NCI-H1092 treated with DMSO at 0.1 percent for 48 hours (cell line): ENCODE measurements at places on chromosomes 4 and X.

DNA sequence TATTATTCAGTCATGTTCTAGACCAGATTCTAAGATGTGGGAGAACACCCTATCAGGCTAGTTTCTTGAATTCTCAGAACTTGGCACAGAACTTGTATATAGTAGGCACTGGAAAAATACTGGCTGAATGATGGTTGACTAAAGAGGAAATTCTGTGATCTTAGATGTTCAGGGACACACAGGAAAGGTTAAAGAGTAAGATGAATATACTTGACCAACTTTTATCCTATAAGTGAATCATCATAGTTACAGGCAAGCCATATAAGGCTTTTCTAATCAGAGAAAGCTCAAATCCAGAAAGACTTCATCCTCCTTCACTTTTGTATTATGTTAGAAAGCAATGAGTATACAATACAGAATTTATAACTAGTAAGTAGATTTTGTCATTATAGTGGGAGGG lies 53.8 kb downstream of the SEPTIN11 start:
- DNase-seq = no peak

DNA sequence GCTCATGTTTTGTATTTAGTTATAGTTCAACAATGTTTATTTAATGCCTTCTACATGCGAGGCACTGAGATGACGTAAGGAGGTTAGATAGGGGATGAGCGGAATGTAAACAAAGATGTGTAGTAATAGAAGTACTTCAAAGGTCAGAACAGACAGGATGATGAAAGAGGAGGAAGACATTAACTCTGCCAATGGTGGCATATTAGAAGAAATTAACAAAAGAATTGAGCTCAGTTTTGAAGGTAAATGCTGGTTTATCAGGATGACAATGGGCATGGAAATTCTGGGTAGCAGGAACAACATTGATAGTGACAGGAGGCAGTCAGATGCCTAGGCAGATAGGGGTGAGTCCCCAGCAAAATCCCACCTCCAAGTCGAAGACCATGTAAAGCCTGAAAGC lies 62.3 kb upstream of the PGRMC2 start:
- DNase-seq = no peak

GRCh38 chrX:5683996-5684395 lies 544.7 kb downstream of the NLGN4X start:
- DNase-seq = no peak

GRCh38 chr4:101596781-101597552 lies 193.6 kb upstream of the BANK1 start:
- no peak for DNase-seq

DNA sequence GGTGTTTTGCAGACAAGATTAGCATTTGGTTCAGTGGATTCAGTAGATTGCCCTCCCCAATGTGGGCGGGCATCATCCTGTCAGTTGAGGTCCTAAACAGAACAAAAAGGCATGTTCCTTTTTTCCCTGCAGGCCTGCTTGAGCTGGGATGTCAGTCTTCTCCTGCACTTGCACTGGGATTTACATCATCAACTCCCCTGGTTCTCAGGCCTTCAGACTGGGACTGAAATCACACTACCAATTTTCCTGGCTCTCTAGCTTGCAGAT lies 278.9 kb upstream of the FTHL17 start:
- no peak for DNase-seq

DNA sequence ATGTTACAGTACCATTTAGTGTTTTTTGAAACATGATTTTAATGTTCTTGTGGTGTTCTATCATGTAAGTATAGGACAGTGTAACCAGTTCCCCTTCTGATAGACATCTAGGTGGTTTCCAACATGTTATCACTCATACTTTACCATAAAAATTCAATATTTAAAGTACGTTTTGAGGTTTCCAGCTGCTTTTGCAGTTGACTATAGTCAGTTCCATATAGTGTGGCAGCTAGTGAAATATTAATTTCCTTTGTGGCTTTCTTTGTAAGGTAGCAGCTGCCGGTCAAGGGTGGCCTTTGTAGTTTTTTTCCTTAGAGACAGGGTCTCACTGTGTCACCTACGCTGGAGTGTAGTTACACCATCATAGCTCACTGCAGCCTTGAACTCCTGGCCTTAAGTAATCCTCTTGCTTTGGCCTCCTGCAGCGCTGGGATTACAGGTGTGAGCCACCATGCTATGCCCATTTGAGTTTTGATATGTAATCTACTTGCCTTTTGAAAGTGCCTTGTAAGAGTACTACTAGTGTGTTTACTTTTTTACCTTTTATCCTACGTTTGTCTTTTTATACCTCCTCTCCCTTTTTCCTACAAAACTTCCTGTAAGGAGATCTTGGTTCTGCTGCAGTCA lies 63.0 kb downstream of the ARHGAP10 start:
- DNase-seq = no peak

DNA sequence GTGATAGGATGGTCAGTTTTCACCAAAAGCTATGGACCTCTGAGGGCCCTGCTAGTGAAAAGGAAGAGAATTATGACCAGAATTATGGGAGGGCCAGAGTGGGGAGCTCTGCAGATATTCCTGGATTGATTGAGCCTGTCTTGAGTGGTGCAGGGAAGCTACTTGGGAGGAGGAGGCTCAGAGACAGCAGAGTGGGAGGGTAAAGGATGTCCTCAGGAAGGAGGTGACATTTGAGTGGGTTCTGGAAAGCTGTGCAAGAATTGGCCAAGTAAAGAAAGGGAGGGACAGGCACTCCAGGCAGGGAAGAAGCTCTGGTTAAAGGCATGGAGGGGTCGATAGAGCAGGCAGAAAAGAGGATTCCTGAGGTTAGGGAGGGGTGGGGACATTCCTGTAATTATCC lies 24.1 kb downstream of the RNF4 start:
- DNase-seq = no peak

DNA sequence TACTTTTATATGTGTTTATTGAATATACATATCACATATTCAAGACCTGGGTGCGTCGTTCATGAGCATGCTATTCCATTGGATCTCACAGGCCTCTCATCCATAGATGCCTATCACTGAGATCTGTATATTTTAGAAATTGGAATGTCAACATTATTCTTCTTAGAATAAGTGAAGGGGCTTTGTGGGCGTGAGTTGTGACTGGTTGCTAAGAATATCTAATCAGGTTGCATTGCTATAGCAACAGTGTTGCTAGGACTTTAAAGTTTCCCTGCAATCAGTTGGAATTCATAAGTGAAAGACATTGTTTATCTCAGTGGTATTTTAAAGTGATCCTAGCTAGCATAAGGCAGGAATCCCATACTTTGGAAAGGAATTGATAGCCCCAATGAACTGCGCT lies 36.7 kb upstream of the ANK2 start:
- no peak for DNase-seq

DNA sequence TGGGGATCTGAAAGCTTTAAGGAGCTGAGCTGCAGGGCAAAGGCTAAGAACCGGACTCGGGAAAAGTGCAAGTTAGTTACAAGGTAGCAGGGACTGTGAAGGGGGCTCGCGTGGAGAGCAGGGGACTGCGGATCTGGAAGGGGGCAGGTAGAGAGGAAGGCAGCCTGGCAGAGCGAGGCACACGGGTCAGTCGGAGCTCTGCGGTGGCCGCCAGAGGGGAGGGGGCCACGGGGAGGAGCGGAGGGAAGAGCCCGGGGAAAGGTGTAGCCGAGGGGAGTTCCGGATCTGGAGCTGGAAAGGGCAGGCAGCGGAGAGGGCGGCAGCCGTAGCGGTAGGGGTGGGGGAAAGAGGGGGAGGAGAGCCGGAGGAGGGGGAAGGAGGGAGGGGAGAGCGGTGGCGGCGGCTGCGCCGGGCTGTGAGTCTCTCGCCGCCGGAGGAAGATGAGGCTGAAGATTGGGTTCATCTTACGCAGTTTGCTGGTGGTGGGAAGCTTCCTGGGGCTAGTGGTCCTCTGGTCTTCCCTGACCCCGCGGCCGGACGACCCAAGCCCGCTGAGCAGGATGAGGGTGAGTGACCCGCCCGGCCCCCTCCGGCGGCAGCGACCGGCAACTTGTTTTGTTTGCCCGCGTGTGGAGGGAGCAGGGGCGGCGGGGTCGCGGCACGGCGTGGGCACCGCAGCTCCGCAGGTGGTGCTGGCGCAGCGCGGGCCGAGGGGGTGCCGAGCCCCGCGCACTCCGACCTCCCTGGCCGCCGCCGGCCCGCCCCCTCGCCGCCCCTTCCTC lies at the start of gene GALNT7:
TSS of gene GALNT7 (plus strand) at position 416 of the 782 bp plus-strand sequence. CDS start at position 441, 25 bp downstream.
- DNase-seq = peak; percentile 86

- DNase-seq = peak; percentile 73
Measured at GRCh38 chr4:22515145-22515887, 550 bp downstream of the ADGRA3 start.

DNA sequence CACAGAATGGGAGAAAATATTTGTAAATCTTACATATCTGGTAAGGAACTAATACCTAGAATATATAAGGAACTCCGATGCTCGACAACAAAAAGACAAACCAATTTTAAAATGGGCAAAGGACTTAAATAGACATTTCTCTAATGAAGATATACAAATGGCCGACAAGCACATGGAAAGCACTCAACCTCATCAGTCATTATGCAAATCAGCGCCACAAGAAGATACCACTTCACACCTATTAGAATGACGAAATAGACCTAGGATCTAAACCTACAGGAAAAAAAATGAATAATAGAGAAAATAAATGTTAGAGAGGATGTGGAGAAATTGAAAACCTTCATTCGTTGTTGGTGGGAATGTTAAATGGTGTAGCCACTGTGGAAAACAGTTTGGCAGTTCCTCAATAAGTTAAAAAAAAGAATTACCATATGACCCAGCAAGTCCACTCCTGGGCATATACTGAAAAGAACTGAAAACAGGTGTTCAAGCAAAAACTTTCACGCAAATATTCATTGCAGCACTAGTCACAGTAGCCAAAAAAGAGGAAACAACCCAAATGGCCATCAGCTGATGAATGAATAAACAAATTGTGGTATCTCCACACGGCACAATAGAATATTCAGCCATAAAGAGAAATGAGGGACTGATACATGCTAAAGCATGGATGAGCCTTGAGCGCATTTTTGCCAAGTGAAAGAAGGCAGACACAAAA lies 57.3 kb upstream of the WDR19 start:
- no peak for DNase-seq

DNA sequence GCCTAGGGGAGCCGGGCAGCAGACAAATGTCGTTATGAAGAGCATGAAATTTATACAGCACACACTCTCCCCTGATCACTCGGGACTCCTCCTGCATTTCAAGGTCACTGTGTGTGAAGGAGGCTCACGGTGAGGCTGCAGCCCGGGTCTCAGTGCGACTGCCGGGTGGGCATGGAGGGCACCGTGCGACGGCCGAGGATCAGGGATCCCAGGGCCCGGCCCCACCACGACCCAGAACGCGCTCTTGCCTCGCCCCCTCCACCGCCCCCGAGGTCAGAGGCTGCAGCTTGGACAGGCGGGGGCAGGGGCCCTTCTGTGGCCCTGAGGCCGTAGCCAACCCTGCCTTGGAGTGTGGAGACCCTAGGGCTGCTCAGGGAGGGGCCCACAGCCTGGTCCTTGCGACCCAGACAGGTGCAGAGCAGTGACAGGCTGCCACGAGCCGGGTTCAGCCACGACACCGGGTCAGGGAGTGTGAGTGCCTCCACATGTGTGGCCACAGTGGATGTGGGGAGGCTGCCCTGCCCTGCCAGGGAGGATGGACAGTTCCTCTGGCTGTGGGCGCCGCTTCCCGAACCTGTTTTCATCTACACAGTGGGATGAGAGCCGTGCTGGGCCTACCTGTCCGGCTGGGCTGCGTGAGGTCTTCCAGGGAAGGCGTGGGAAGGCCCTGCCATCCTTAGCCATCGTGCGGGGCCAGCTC lies 89.3 kb upstream of the NKX1-1 start:
- DNase-seq = no peak

GRCh38 chr4:88725986-88726385 lies 28.4 kb upstream of the NAP1L5 start:
- DNase-seq = no peak

- DNase-seq = no peak
Measured at GRCh38 chr4:73704314-73705055, 35.9 kb upstream of the CXCL8 start.

- no peak for DNase-seq
Measured at GRCh38 chr4:126784966-126785580, 847.7 kb upstream of the INTU start.

GRCh38 chr4:80926891-80927290 lies 103.6 kb upstream of the BMP3 start:
- DNase-seq = no peak

DNA sequence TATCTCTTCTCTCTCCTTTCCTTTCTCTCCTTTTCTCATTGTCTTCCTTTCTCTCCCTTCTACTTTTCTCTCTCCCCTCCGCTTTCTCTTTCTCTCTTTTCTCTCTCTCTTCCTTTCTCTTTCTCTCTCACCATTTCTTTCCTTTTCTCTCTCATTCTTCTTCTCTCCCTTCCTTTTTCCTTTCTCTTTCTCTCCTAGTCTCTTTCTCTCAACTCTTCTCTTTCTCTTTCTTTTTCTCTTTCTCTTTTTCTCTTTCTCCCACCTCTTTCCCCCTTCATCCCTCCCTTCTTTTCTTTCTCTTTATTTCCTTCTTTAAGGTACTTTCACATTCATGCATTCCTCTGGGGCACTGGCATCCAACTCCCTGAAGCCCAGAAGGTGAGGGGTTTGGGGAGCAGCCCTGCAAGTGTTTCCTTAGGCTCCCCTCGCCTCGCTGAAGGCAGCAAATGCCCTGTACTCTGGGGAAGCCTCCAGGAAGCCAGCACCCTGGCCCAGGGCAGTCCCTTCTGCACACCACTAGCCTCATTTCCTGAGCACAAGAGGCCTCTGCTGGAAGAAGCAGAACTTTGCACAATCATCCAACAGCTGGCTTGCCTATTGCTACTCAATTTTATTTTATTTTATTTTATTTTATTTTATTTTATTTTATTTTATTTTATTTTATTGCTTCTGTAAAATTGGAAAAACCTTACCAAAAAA lies 124.2 kb downstream of the NFKB1 start:
- no peak for DNase-seq

DNA sequence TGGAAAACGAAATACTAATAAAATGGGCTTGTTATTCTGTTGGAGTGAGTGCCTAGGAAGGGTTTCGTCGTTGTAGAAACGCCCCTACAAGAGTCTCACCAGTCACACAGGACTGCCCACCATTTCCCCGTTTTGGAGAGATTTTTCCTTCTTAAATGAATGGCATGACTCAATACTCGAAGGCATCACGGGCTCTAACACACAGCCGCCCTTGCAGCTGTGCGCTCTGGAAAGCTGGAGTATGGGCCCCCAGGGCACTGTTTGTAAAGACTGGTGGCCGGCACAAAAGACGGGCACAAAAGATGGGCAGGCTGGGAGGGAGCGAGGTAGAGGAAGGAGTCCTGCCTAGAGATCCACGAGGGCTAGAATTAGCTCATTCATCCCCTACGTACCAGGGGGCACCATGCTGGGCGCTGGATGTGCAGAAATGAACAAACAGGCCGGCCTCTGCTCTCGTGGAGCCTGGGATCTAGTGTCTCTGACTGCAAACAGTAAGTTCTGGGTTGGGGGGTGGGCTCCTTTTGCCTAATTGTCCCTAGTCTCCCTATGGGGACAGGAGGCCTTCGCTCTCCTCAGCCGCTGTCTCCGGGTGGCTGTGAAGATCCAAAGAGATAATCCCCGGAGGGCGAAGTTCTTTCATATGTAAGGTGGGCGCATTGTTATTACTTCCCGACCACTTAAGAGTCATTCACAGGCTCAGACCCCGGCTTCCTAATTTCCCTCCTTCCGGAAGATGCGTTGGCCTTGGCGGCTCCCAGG lies 1.0 kb upstream of the SFRP2 start:
- DNase-seq = no peak

GRCh38 chr4:186500721-186501304 lies 54.6 kb downstream of the MTNR1A start:
- DNase-seq = no peak
